ENCODE measurements at places on chromosomes 7 and 10. TPM values are rescaled to one million over a fixed set of nuclear protein-coding genes. Genes with fewer than 3 reads are reported as not detected.

UCN3 gene
- not detected for total RNA-seq

ANKRD22 gene
- not detected for total RNA-seq

SLC13A1 gene
- not detected for total RNA-seq

GRCh38 chr10:49268185-49268584 is 30.8 kb upstream of the C10orf71 start:
- DNase-seq: no peak

DNA sequence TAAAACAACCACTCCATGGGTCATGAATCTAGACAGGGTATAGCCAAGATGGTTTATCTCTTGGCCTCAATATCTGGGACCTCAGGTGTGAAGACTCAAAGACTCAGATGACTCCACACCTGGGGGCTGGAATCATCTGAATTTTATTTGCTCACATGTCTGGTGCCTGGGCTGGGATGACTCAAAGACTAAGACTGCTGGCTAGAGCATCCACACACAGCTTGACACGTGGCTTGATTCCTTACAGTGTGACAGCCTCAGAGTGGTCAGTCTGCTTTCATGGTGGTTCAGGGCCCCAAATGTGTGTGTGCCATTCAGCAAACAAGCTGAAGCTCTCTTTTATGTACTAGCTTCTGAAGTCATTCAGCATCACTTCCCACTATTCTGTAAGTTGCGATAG is 333.7 kb downstream of the RNLS start:
- no peak for DNase-seq
